PC-3 (cell line): ENCODE measurements at places on chromosomes 16 and 17. TPM values are rescaled to one million over a fixed set of nuclear protein-coding genes. Genes with fewer than 3 reads are reported as not detected.

The KRTAP4-9 gene
- not detected in 2 replicates for total RNA-seq

The KCNH6 gene
- not detected in 2 replicates for total RNA-seq

The DPEP2NB gene
- total RNA-seq, result not detected in 2 replicates

DNA sequence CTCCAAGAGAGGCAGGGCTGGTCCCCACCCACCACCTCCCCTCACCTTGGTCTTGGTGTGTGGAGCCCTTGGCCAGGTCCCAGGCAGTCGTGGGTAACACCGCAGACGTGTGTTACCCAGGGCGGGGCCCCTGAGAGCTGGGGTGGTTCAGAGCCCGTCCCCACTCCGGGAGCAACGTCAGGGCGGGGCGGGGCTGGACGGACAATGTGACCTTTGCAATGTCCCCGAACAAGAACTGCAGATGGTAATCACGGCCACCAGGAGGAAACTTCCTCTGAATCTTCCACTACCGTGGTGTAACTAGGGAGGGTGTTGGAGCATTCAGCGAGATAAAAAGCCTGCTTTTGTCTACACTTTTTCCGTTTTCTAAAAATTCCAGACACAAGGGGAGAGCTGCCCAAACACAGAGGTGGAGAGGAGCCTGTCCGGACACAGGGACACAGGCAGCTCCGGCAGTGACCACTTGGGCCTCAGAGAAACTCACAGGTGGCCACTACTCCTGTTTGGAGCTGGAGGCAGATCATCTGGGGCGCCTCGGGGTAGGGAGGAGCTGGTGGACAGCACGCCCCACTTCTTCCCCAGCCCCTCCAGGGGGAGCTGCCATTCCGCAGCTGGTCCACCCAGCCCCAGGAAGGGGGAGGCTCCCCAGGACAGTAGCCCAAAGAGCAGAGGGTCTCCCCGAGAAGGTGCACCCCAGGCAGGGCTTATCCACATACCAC is 14.2 kb upstream of the SLC38A10 start:
- peak overlapping the region; percentile 49 for H3K27ac ChIP-seq
- peak; percentile 85 for DNase-seq
- no peaks in the 10 kb centered on the region for H3K36me3 ChIP-seq

- no peak overlapping the region for H3K4me3 ChIP-seq
- peak; percentile 54 for DNase-seq
- H3K4me1 ChIP-seq, result peaks cover 3% of the 10 kb centered on the region; the same call in 1 of the 2 replicates
- no peak overlapping the region for H3K27ac ChIP-seq
These were observed 95.2 kb upstream of the SEC14L1 start for GRCh38 chr17:77045441-77046041.

DNA sequence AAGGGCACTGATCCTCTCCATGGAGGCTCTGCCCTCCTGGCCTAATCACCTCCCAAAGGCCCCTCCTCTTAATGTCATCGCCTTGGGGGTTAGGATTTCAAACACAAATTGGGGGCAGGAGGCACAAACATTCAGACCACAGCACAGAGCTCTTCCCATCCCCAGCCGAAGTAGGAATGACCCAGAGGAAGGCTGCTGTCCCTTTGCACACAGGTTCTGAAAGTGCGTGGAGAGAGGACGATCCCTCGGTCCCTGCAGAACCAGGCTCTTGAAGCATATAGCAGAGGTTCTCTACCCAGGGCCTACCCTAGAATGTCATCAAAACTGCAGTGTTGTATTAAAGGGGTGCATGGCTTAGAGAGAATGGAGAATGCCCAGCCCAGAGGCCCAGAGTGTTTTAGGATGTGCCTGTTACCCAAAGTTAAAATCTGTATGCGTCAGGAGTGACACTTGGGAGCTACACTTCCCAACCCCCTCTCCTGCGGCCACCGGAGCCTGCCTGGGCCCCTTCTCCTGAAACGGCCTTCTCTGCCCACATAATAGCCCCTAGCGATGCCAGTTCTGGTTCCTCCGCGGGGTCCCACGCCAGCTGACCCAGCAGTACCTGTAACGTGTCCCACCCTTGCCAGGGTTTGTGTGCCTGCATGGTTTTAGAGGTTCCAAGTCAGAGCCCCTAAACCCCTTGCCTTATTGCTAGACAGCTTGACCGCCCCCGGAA is 159.5 kb upstream of the CACNG5 start:
- peak overlapping the region; percentile 47; the same call in 1 of the 2 replicates for H3K4me3 ChIP-seq
- peaks cover 45% of the 10 kb centered on the region for H3K4me1 ChIP-seq
- no peak for DNase-seq
- no peaks in the 10 kb centered on the region for H3K27me3 ChIP-seq

DNA sequence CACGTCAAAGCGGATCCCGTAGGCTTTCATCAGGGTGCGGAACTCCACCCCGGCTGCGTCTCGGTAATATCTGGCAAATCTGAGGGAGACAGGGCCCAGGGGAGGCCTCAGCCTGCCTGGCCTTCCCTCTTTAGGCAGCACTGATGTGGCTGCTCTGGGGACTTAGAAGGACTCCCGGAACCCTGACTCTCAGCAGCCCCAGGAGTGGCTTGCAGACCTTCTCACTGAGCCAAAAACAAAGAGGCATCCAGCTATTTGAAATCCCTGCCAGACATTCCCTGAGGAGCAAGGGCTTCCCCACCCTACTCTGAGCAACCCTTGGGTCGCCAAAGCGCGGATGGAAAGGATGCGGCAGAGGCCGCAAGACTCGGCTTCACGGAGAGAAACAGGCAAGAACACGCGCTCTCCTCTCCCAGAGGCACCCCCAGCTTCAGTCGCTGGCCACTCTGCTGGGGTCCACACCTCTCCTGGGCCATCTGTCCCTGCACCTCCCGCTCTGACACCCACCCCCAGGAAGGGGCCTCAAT is 7.9 kb downstream of the P2RX5 start:
- H3K27ac ChIP-seq, result no peak overlapping the region
- no peak for DNase-seq
- no peaks in the 10 kb centered on the region for H3K27me3 ChIP-seq
- no peak overlapping the region for H3K4me3 ChIP-seq
- no peaks in the 10 kb centered on the region for H3K4me1 ChIP-seq
- no peaks in the 10 kb centered on the region; the same call in 1 of the 2 replicates for H3K36me3 ChIP-seq

DNA sequence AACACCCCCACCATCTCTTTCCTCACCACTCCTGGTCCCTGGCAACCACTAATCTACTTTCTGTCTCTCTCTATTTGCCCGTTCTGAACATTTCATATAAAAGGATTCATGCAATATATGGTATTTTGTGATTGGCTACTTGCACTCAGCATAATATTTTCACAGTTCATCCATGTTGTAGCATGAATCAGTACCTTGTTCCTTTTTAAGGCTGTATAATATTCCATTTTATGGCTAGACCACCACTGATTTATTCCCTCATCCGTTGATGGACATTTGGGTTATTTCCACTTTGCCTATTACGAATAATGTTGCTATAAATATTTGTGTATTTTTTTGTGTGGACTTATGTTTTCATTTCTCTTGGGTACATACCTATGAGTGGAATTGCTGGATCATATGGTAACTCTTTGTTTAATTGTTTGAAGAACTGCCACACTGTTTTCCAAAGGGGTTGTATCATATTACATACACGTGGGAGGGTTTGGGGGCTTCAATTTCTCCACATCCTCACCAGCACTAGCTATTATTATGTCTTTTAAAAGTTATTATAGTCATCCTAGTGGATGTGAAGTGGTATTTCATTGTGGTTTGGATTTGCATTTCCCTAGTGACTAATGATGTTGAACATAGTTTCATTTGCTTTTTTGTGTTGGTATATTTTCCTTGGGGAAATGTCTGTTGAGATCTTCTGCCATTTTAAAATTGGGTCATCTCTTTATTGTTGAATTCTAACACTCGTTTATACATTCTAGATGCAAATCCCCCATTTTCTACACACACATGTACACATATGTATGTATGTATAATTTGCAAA is 26.3 kb downstream of the SEC14L5 start:
- H3K4me1 ChIP-seq, result no peaks in the 10 kb centered on the region
- no peak for DNase-seq
- no peak overlapping the region for H3K4me3 ChIP-seq
- no peaks in the 10 kb centered on the region for H3K27me3 ChIP-seq

DNA sequence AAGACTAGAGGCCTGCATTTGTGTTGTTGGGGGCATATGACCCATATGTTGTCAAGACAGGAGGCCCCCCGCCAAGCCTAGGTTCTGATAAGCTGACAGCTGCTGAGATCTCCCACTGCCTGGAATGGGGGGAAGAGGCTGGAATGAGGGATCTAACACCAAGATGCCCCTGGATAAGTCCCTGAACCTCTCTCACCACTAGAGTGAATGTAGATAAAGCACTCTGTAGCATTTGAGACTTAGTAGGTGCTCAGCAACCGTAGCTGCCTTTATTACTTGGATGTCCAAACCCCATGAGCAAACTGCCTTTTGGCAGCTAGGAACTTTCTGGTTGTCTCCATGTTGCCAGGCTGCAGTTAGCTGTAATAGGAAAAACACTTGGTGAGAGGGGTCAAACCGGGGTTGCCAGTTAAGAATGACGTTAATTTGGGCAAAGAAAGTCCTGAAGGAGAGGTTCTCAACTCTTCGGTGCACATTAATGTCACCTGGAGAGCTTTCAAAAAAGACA is 4.4 kb upstream of the RASL10B start:
- H3K36me3 ChIP-seq, result peaks cover 19% of the 10 kb centered on the region
- H3K27me3 ChIP-seq, result no peaks in the 10 kb centered on the region
- no peak overlapping the region for H3K27ac ChIP-seq
- no peaks in the 10 kb centered on the region for H3K4me1 ChIP-seq

The TP53TG3 gene
- total RNA-seq, result not detected in 2 replicates

GRCh38 chr17:83053739-83054451 is 25.5 kb upstream of the METRNL start:
- no peaks in the 10 kb centered on the region for H3K36me3 ChIP-seq
- no peak overlapping the region for H3K27ac ChIP-seq
- H3K4me1 ChIP-seq, result peaks cover 41% of the 10 kb centered on the region
- no peak overlapping the region for H3K4me3 ChIP-seq
- no peak for DNase-seq

The HOXB13 gene
- 80.8 and 96.5 TPM in 2 replicates for total RNA-seq

GRCh38 chr17:74408262-74408661 is 23.6 kb upstream of the GPRC5C start:
- no peak overlapping the region for H3K27ac ChIP-seq
- H3K4me1 ChIP-seq, result peaks cover 6% of the 10 kb centered on the region; the same call in 1 of the 2 replicates
- no peaks in the 10 kb centered on the region for H3K36me3 ChIP-seq
- no peaks in the 10 kb centered on the region for H3K27me3 ChIP-seq
- peak; percentile 63 for DNase-seq

- H3K27me3 ChIP-seq, result no peaks in the 10 kb centered on the region
- DNase-seq, result no peak
- no peaks in the 10 kb centered on the region for H3K4me1 ChIP-seq
- no peak overlapping the region for H3K27ac ChIP-seq
These were observed 91.4 kb upstream of the CCL2 start for GRCh38 chr17:34163646-34164045.

The ASPHD1 gene
- total RNA-seq, result 2.0 and 3.9 TPM in 2 replicates

GRCh38 chr17:47301161-47301560 is 22.6 kb upstream of the EFCAB13 start:
- no peak for DNase-seq
- H3K27me3 ChIP-seq, result no peaks in the 10 kb centered on the region
- H3K4me3 ChIP-seq, result no peak overlapping the region
- no peak overlapping the region for H3K27ac ChIP-seq

GRCh38 chr16:159136-159849 is 6.5 kb upstream of the HBM start:
- no peaks in the 10 kb centered on the region for H3K36me3 ChIP-seq
- H3K27me3 ChIP-seq, result no peaks in the 10 kb centered on the region
- H3K4me3 ChIP-seq, result no peak overlapping the region
- peaks cover 7% of the 10 kb centered on the region; the same call in 1 of the 2 replicates for H3K4me1 ChIP-seq
- H3K27ac ChIP-seq, result no peak overlapping the region
- DNase-seq, result no peak

The P2RX1 gene
- not detected in 2 replicates for total RNA-seq

- no peak for DNase-seq
- no peaks in the 10 kb centered on the region for H3K4me1 ChIP-seq
- H3K4me3 ChIP-seq, result no peak overlapping the region
- H3K27ac ChIP-seq, result no peak overlapping the region
- H3K36me3 ChIP-seq, result no peaks in the 10 kb centered on the region
- H3K27me3 ChIP-seq, result 0 out of 2 replicates have a peak, but pooled peaks cover 5% of the 10 kb centered on the region
These were observed 296.2 kb upstream of the IRX3 start for GRCh38 chr16:54582631-54583250.

DNA sequence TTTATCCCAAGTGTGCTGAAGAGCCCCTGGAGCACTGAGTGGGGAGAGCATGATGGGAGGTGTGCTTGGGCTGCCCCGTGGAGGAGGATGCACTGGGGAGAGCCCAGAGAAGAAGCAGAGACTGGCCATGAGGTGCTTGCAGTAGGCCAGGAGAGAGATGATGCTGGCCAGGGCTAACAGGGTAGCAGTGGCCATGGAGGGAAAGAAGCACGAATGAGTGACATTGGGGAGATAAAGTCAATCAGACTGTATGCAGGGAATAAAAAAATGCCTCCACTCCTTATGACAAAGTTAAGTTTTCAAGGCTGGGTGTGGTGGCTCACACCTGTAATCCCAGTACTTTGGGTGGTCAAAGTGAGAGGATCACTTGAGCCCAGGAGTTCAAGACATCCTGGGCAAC is 5.4 kb upstream of the TMEM220 start:
- H3K27ac ChIP-seq, result no peak overlapping the region
- no peaks in the 10 kb centered on the region for H3K36me3 ChIP-seq
- no peak overlapping the region for H3K4me3 ChIP-seq
- no peaks in the 10 kb centered on the region for H3K27me3 ChIP-seq
- peaks cover 3% of the 10 kb centered on the region; the same call in 1 of the 2 replicates for H3K4me1 ChIP-seq

The NOG gene
- total RNA-seq, result 23.9 and 30.6 TPM in 2 replicates

The KRT15 gene
- total RNA-seq, result 121 and 144 TPM in 2 replicates

- DNase-seq, result peak; percentile 50
- H3K4me1 ChIP-seq, result peaks cover 14% of the 10 kb centered on the region; the same call in 1 of the 2 replicates
- H3K27ac ChIP-seq, result peak overlapping the region; percentile 41
- peak overlapping the region; percentile 88 for H3K4me3 ChIP-seq
- no peaks in the 10 kb centered on the region for H3K36me3 ChIP-seq
These were observed 393 bp upstream of the PSMB10 start for GRCh38 chr16:67936880-67937605.

The SLC16A6 gene
- total RNA-seq, result 1.2 and 1.4 TPM in 2 replicates

- no peak overlapping the region for H3K4me3 ChIP-seq
- DNase-seq, result peak; percentile 60
- peaks cover 18% of the 10 kb centered on the region for H3K36me3 ChIP-seq
These were observed 15.5 kb downstream of the VPS35 start for GRCh38 chr16:46673320-46674013.

DNA sequence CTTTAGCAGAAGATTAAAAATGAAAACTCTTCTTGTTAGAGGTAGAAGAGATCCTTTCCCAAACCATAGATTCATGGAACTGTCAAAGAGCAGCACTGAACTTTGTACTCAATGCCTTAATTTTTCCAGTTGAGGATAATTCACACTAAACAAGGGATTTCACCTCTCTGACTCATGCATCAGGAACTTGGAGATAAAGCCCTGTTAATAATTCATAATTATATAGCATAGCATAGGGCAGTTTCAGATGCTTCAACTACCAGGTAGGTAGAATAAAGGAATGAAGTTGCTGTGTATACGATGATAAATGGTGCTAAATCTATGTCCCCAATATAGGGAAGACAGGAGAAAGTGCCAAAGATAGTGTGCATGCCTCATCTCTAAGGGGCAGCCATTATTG is 450.4 kb downstream of the MAF start:
- no peak overlapping the region for H3K27ac ChIP-seq
- no peaks in the 10 kb centered on the region for H3K36me3 ChIP-seq
- no peak for DNase-seq
- no peak overlapping the region for H3K4me3 ChIP-seq
- no peaks in the 10 kb centered on the region for H3K27me3 ChIP-seq
- H3K4me1 ChIP-seq, result no peaks in the 10 kb centered on the region
